Mucosa of gallbladder (tissue), 1 donor: ENCODE measurements at places on chromosomes 16 and 17. TPM values are rescaled to one million over a fixed set of nuclear protein-coding genes. Genes with fewer than 3 reads are reported as not detected.

DNA sequence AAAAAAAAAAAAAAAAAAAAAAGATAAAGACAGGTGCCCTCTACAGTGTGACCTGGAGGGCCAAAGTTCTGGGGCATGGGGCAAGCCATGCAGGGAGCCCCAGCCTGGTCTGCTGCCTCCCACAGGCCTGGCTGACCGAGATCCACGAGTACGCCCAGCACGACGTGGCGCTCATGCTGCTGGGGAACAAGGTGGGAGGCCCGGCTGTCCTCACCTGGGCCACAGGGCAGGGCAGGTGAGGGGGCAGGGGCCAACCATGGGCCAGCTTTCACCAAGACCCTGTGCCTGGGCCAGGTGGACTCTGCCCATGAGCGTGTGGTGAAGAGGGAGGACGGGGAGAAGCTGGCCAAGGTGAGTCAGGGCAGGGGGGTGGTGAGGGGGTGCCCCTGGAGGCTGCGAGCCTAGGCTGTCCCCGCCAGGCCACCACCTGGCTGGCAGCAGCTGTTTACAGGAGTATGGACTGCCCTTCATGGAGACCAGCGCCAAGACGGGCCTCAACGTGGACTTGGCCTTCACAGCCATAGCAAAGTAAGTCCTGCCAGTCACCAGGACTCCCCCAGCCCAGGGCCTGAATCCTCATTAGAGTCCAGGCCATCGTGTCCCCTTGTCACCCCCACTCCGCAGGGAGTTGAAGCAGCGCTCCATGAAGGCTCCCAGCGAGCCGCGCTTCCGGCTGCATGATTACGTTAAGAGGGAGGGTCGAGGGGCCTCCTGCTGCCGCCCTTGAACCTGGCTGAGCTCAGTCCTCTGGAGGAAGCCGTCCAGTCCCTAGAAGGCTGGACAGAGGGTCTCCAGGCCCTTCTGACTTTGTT lies 2.7 kb upstream of the TRAF7 start:
- DNase-seq = no peak

- DNase-seq = peak; percentile 23
Observed at GRCh38 chr16:12613131-12613991, 190.3 kb downstream of the CPPED1 start.

GRCh38 chr16:9826656-9827055 lies 355.6 kb downstream of the GRIN2A start:
- no peak for DNase-seq

GRCh38 chr16:12964461-12964860 lies 63.1 kb downstream of the SHISA9 start:
- no peak for DNase-seq

DNA sequence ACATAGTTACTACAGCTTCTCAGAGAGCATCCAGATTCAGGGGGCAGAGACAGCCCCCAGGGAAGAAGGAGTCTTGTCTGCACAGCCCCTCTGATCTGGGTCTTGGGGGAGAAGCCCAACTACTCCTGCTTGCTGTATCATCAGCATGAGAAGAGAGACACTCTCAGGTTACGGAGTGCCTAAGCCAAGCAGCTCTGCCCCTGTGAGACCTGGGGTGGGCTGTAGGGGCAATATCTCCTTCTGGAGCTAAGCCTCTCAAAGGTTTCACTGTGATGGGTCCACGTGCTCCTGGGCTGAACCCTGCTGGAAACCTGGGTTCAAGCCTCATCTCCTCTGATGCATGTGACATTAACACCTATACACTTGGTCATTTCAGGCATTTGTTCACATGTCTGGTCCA lies 123.2 kb downstream of the CPPED1 start:
- DNase-seq = no peak

- DNase-seq = no peak
Observed at GRCh38 chr17:80731323-80731722, 186.7 kb downstream of the RPTOR start.

DNA sequence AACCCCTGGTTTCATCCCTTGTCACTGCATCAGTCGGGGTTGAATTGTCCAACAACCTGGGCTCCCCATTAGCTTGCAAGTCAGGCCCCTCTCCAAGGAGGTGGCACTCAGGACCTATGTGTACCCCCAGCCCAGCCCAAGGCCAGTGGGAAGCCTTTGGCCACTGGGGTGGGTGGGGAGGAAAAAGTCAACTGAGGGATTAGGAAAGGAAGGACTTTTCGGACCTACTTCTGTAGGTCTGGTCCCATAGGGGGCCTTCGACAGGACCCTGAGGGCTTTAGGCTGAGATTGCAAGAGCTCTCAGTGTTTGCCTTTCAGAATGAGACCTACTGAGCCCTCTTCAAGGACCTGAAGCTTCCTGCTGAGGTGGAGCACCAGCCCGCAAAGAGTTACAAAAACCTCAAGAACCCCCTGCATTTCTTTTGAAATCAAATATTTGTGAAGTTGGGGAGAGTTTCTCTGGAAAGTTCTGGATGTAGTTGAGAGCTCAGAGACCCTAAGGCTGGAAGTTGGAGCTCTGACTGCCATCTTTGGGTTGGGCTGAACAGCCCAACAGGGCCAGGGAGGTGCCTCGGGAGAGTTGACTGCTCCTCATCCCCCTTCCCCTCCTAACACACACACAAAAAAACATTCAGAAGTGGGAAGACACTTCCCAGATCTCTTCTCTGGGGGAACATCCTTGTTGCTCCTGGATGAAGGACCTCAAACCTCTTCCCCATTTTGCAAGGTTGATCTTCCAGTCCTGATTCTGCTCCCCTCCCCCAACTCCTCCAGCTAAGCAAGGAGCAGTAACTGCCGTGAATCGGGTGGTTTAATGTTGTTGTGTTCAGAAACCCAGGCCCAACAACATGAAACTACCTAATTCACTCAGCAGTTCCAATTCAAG lies 5.8 kb upstream of the HOXB9 start:
- no peak for DNase-seq

DNA sequence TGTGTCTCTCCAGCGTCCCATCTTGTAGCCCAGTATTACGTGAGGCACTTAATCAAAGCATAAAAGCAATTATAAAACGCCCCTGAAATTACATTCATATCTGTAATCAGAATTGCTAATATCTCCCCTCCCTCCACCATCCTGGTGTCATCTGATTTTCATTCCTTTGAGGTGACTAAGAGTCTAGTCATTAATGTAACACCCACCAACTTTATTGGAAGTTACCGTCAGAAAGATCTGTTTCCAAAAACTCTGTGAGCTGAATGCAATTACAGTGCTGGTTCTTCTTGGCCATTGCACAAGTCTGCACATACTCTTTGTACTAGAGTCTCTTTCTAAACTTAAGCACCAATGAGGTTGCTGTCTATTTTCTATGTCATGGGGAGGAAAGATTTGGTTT lies 12.5 kb upstream of the MAF start:
- no peak for DNase-seq

GRCh38 chr16:56817056-56817455 lies 48.0 kb upstream of the SLC12A3 start:
- no peak for DNase-seq

GRCh38 chr16:21156767-21157467 lies 1.6 kb upstream of the LDAF1 start:
- peak; percentile 52 for DNase-seq

DNA sequence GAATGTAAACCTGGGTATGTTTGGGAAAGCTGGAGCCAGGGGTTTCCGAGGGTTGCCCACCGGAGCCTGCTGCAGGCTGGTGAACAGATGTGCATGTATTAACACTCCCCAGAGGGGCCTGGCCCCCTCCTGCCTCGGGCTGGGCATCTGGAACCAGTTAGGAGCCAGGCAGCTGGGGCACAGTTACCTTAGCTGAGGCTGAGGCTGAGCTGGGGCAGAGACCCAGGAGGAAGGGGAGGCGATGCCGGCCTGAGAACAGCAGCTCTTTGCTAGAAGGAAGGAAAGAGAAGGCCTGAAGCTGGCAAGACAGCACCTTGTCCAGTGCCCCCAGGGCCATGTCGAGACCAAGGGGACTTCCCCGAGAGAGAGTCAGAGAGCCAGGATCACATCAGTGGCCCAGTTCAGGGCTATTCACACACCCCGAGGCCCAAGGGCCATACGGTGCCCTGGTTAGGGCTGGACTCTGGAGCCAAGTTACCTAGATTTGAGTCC lies 65.8 kb downstream of the RMI2 start:
- DNase-seq = no peak

GRCh38 chr17:63345611-63346010 lies 100.5 kb downstream of the CYB561 start:
- peak; percentile 20 for DNase-seq

DNA sequence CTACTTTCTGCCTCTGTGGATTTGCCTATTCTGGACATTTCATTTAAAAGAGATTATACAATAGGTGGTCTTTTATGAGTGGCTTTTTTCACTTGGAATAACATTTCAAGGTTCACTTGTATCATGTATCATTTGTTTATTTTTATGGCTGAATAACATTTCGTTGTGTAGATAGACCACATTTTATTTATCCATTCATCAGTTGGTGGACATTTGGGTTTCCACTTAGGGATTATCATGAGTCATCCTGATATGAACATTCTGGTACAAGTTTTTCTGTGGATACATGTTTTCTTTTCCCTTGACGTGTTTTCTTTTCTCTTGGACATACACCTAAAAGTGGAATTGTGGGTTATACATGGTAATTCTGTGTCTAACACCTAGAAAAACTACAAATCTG lies 25.3 kb downstream of the PRSS54 start:
- no peak for DNase-seq

- no peak for DNase-seq
Observed at GRCh38 chr17:14325618-14326167, 24.8 kb downstream of the HS3ST3B1 start.

DNA sequence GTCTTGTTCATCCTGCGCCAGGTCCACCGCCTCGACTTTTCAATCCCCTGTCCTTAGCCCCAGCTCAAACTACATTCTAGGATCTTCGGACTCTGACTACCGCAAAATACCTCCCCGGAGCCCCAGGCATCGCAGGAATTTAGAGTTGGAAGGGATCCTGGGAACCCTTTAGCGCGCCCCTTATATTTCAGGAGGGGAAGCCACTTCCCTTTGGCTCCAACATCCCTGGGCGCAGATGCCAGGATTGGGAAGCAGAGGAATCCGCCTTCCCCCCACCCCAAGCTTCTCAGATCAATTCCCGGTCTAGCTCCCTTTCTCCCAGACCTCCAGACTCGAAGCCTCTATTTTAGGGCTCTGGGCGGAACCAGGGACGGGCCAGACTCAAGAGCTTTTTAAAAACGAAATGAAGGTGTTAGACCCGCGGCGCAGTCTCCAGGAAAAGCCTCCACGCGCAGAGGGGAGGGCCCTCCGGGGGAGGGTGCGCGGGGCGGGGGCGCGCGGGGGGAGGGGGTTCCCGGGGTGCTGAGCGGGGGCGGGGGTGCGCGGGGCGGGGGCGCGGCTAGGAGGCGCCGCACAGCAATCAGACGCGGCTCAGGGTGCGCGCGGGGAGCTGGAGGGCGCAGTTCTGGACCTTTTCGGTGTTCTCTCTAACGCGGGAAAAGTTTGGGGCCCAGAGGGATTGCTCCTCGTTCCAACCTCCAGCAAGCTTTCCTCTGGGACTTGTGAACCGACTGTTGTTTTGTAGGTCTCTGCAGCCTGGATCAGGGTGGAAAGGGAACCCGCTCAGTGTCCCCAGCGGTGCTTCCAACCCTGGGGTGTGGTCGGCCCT lies 1.6 kb downstream of the AHSP start:
- no peak for DNase-seq

DNA sequence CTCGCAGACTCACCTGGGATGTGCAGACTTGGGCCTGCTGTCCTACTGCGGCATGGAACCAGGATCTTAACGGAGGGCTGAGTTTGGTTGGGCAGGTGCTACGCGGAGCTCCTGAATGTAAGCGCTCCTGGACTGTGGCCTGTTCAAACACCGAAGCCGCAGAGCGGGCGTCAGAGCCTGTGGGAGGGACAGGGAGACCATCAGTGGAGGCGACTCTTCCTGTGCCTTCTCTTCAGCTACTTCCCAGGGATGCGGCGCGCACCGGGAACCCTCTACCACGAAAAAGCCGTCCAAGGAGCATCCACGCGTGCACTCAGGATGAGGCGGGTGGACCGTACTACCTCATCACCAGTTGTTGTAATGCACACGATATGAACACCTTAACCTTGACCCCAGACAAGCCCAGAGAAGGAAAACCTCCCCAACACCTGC lies 2.0 kb downstream of the USP36 start:
- no peak for DNase-seq

DNA sequence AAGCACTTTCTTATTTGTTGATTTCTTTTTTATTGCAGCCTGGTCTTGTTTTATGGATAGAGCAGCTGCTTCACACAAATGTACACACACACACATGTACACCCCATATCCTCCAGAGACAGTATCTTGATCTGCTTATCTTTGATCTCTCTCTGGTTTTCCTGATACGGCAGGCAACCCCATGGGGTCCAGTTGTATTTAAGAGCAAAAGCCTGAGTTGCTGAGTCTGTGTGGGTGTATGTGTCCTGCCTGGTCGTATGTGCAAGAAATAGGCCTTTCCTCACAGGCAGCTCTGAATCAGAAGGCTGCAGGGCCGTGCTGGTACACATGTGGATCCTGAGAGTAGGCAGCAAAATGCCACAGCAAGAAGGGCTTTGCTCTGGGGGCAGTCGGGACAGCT lies 14.6 kb upstream of the LGALS9 start:
- DNase-seq = no peak

DNA sequence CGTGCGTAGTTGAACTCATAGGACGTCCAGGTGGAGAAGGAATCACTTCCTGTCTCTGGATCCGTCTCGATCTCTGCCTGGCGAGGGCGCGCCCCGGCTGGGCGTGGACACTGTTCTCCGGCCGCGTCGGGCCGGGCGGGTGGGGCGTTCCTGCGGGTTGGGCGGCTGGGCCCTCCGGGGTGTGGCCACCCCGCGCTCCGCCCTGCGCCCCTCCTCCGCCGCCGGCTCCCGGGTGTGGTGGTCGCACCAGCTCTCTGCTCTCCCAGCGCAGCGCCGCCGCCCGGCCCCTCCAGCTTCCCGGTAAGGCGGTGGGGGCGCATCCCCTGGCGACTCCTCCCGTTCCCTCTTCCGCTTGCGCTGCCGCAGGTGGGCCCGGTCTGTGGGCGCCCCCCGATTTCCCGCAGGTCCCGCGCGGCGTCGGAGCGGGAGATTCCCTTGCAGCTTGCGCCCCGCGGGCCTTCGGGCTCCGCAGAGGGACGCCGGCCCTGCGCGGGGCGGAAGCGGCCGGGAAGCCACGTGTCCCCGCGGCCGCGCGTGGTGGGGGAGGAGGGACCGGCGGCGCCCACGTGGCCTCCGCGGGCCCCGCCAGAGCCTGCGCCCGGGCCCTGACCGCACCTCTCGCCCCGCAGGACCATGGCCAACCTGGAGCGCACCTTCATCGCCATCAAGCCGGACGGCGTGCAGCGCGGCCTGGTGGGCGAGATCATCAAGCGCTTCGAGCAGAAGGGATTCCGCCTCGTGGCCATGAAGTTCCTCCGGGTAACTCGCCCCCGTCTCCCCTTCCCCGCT lies at the start of gene NME2:
Gene NME2 (plus strand): TSS at position 214 of the 789 bp plus-strand sequence. CDS start 420 bp downstream, at position 634.
- peak; percentile 88 for DNase-seq

DNA sequence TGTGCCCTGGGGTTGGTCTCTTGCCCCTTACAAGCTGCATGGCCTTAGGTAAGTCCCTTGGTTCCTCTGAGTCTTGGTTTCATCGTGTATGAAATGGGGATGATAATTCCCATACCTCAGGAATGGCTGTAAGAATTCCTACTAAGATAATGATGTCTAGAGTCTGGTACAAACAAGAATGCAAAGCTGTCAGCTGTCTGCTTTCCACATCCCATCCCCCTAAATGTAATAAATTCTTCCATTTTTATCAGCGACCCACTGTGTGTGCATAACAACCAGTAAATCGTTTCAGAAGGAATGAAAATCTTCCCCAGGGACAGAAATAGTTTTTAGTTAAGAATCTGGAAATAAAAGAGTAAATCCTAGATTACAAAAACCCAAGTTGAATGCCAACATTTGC lies 95.4 kb downstream of the CPPED1 start:
- DNase-seq = no peak

The BAHCC1 gene
- 77.4 TPM for total RNA-seq

The TMC6 gene
- total RNA-seq = 43.9 TPM

The FBXL16 gene
- 0.78 TPM for total RNA-seq

The KATNIP gene
- 38.9 TPM for total RNA-seq

The PCGF2 gene
- total RNA-seq = 52.3 TPM

The KRTAP1-5 gene
- not detected for total RNA-seq
